ENCODE measurements at places on chromosomes 5 and 9.
A peak's percentile ranks its signal among the peaks of the same experiment; 100 is the strongest.

GRCh38 chr9:114677418-114677817 lies 4.6 kb downstream of the TEX48 start:
- no peak for DNase-seq

- DNase-seq = no peak
Measured at GRCh38 chr5:112254303-112254702, 164.8 kb downstream of the EPB41L4A start.

DNA sequence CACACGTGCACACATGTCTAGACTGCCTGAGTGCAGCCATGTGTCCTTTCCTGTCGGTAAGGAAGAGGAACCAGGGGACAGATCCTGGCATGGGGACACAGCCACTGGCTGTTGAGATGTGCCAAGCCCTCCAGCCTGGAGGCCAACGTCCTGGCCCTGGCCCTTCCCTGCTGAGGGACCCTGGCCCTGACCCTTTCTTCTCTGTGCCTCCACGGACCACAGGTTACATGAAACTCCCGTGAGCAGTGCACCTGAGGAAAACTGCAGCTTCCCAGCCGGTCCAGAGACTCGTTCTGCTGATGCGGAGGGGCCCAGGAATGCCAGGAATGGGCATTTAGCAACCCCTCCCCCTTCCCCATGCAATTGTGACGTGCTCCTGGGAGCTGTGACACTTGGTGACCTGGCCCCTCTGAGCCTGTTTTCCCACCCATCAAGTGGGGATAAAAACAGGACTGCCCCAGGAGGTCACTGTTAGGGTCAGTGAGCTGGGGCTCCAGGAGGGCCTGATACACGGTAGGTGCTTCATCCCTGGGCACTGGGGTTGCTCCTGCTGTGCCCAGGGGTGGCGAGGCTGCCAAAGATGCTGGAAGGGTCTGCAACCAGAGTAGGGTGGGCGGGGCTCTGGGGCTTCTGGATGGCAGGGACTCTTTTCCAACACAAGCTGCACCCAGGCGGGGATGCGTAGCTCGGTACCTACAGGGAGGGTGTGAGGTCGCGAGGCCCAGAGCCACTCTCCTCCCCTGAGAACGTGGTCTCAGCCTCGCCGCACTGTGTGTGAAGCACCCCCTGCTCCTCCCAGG lies 151.5 kb downstream of the C9orf50 start:
- DNase-seq = no peak

- DNase-seq = no peak
Measured at GRCh38 chr9:107460153-107461023, 29.2 kb downstream of the KLF4 start.

DNA sequence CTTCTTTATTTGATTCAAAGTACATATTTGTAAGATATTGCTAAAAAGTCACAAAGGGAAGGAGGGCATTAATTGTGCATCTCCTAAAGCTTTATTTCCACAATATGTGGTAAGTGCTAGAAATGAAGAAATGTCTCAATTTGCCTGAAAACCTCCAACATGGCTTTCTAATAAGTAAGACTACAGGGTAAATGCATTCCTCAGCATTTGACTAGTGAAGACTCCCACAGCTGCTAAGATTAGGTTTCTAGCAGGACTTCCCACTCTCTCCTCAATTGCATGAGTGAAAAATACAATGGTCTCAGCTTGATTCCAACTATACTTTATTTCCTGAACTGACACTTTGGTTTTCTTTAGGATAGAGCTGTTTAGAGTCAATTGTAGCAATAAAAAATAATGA lies 162.1 kb downstream of the ELAVL2 start:
- DNase-seq = no peak

GRCh38 chr9:36765468-36766341 lies 193.0 kb downstream of the MELK start:
- DNase-seq = peak; percentile 73

- no peak for DNase-seq
Measured at GRCh38 chr9:90815183-90815943, 13.7 kb downstream of the SYK start.

DNA sequence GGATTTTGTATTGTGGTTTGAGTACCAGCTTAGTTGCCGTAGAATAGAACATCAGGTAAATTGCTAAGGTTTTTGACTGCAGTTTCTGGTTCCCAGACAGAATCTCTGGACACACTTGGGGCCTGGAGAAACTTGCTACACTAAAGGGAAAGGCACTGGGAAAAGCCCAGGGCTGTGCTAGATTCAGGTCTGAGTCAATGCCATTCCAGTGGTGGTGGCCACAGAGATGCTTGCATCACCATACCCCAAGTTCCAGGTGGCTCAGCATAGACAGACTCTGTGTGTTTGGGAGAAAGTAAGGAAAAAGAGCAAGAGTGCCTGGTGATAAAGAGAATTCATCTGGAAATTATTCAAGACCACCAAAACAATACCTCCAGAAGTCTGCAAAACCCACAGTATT lies 120.6 kb downstream of the HMHB1 start:
- DNase-seq = no peak

- DNase-seq = no peak
Measured at GRCh38 chr9:19163631-19164030, 36.3 kb upstream of the PLIN2 start.

DNA sequence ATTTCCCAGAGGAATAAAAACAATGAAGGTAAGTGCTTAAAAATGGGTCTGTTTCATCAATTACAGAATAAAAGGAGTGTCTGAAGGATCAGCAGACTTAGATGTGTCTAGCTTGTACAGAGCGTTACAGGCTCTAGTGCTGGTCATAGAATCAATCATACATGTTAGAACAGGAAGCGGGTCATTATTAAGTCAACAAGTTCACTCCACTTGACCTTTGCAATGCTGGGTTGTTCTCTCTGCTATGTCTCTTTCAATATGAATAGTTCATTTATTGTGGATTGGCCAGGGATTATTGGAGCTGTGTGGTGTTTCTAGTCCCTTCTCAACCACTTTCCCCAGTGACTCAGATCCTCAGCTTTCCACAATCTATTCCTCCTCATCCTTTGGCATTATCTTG lies 20.7 kb upstream of the EGFLAM start:
- DNase-seq = no peak

DNA sequence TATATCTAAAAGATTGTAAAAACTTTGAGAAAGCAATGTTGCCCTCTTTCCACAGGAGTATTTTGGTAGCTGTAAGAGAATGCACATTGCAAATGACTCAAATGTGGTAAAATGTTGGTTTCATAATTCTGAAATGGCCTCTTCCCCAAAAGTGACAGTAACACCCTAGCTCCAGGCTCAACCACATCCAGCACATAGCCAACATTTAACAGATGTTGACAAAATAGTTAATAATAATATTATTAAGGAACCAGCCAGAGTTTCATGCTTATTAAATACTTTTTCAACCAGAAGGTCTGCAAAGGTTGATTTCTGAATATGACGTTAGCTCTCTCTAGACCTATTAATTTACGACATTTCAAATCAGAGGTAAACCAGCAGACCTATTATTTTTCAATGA lies 1.3 kb downstream of the ANXA1 start:
- no peak for DNase-seq

DNA sequence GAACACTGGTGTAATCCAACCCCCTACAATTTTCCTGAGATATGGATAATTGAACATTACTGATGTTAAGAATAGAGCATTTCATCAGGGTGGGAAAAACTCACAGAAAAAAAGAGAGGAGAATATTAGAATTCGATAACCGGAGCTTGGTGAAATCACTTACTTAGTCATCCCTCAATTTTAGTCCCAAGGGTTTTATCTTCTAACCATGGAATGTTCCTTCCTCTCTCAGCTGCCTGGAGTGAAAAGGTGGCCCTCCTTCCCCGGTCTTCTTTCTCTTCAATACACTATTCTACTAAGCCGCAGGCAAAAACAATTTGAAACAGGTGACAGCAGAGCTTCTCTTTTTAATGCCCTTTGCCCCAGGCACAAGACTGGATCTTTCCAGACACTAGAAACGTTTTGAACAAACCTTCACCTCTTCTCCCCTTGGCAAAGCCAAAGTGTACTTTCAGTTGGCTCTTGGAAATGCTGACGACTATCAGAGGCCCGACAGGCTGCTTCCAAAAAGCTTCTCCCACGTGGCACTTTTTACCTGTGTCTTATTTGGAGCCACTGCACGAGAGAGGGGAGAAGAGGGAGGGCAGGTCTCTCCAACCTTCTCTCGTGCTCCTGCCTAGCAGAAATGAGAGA lies 543.9 kb downstream of the TLE1 start:
- no peak for DNase-seq

All from stimulated activated CD8-positive, alpha-beta memory T cell treated with anti-CD3 and anti-CD28 coated beads, Interleukin-2, amount 100 ng/mL, for 1 hour (primary cell).